Kasumi-1 (cell line): ENCODE measurements at places on chromosomes 5 and 9.

DNA sequence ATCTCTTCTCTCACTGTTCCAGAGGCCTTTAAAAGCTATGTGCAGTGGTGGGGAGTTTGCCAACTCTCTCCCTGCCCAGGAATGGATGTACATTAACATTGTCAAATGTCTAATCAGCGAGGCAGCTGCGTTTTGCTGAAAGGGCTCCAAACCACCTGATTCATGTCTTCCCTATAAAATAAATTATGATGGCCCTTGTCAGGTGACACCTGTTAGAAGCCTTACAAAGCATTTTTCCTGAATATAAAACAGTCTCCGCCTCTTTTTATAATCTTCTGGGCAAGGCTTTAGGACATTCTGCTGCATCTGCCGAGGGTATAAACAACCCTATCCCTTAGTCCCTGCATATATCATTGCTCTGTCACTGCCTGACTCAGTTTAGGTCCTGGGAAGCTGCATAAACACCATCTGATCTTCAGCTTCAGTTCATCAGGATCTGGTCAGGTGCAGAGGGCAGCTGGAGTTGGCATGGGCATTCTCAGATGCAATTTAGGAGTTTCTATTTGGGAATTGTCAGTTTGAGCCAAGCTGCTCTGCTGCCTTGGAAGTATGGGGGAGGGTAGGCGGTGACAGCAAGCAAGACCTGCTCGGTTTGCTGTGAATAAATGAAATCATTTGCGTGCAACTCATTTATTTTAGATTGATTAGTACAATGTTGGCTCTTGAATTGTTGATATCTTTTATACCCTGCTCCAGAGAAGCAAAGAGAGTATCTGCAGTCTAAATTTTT, 103.5 kb downstream of the ACER2 start:
- DNase-seq, result no peak

- no peak for DNase-seq
These were observed 242.6 kb upstream of the MVB12B start for GRCh38 chr9:126084008-126084407.

GRCh38 chr9:99881769-99882168, 24.7 kb upstream of the STX17 start:
- DNase-seq, result no peak

DNA sequence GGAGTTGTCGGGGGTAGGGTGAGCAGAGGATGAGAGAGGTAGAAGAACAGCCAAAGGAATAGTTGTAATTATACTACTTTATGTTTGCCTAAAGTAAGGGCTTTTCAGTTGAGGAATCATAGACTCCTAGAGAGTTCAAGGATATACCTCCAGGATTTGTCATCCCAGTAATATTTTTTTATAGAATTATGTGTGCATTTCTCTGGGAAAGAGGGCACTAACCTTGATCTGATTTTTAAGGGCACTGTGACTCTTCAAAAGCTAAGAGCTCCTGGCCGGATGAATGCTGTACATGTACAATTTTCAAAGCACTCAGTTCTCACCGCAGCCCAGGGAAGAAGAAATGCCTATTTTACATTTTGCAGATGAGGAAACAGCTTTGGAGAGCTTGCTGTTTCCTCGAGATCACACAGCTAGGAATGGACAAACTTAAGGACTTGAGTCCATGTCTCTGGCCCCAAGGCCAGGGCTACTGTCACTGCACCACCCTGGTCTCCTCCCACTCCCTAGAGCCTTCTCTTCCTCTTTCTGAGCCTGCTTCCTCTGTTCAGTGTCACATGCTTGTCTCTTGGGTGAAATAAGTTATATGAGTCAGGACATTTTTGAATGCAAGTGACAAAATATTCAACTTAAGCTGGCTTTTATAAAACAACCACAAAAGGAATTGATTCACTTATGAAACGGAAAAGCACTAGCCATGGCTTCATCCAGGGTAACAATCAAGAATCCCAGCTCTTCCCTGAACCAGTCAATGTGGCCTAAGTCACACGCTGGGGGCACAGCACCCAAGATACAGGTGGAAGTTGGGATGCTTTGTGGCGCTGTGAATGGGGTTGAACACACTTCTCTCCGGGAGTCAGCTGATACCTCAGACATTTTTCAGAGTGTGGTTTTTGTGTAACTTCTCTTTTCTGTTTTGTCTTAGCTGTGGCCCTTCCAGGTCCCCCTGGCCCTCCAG, 45.7 kb upstream of the TGFBR1 start:
- DNase-seq, result peak; percentile 89

DNA sequence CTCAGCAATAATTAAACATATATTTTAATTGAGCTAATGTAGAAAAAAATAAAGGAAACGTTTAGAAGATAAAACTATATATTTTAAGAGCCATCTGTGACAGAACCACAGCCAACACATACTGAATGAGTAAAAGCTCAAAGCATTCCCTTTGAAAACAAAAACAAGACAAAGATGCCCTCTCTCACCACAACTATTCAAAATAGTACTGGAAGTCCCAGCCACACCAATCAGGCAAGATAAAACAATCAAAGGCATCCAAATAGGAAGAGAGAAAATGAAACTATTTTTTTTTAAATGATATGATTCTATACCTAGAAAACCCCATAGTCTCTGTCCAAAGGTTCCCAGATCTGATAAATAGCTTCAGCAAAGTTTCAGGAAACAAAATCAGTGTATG, 262.0 kb downstream of the HTR1A start:
- DNase-seq, result no peak

GRCh38 chr9:125233678-125234077, 7.5 kb downstream of the HSPA5 start:
- DNase-seq, result no peak

DNA sequence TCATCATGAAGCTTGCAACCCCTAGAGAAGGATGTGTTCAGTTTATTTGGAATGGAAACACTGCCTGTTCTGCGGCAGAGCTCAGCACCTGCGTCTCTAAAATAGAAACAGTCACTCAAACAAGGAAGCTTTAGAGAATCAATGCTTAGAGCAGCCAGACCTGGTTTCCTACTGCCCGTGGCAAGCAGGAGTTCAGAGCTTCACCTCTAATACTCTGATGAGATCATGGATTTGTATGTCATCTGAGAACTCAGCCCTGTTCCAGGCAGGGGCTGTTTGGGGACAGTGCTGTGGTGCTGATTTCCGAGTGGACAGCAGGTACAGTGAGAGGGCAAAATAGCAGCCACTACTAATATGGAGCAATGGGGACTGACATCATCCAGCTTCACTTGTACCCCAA, 236.0 kb upstream of the IRX1 start:
- no peak for DNase-seq

DNA sequence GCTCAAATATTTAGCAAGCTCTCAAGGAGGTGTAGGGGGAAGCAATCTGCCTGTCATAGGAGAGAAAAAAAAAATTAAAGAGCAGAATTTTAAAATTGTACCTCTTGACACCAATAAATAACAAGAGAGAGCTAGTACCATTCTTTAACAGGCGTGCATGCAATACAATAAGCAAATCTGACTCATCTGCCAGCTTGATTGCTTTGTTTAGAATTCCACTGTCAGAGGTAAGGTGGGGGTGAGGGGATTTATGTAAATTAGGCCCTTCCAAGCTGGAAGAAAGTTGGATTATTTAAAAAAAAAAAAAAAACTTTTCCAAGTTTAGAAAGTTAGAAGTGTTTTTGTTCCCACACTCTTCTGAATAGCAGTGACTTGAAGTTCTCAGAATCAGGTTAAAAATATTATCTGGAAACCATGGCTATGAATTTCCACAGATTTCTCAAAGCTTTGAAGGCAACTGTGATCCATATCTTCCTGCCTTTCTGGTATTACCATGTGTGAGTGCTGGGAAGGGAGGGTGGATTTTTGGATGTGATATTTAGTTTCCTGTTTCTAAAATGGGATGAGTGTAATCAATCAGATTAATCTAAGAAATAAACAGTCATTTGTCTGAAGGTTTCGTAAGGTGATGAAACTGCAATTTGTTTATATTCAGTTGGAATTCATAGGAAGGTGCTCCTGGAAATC, 477.5 kb downstream of the TLE4 start:
- no peak for DNase-seq

DNA sequence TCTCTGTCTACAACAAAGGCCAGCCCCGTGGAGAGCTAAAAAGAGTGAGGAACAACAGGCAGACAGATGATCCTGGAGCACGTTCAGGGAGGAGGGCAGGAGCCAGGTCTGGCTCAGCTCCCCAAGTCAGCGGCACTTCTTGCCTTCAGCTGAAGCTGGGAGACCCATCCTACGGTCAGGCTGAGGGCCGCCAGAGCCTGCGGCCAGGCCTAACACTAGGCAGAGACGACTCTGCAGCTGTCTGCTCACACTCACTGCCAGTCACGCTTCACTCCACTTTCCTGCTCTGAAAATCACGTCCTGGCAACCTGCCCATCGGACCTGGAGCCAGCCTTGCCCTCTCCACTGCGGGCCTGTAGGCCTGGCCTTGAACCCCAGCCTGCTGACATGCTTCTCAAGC, 160.9 kb upstream of the LHFPL2 start:
- no peak for DNase-seq

- DNase-seq, result no peak
These were observed 54.1 kb downstream of the MAN2A1 start for GRCh38 chr5:109743770-109744212.

DNA sequence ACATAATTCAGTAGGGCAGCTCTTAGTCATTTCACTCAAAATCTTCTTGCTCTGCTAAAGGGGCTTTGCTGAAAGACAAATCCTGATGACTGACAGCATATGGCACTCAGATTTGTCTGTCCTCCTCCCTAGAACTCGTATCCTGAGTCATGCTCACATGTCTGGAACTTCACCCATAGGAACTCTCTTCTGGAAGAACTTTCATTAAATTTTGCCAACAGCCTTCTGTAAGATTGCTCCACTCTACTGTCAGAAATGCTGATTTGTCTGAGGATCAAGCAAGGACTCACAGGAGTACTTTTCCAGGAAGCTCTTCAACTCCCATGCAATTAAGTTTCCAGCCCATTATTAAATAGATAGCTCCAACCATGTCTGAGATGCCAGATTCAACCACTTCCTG, 59.8 kb upstream of the SNX2 start:
- DNase-seq, result no peak

DNA sequence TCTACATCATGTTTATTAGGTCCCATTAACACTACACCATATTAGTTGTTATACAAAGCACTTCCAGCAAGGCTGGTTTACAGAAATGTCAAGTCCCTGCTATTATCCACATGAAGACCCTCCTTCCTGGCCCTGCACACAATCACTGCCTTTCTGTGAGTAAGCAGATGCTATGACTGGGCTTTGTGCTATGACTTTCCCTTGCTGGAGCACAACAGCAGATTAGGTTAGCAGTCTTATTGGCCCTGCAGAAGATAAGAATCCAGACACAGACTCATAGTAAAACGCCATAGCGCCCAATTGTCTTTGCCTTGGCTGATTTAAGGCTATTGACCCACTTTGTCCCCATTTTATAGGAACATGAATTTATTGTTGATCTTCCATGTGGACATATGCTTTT, 228.9 kb upstream of the ACTBL2 start:
- no peak for DNase-seq

DNA sequence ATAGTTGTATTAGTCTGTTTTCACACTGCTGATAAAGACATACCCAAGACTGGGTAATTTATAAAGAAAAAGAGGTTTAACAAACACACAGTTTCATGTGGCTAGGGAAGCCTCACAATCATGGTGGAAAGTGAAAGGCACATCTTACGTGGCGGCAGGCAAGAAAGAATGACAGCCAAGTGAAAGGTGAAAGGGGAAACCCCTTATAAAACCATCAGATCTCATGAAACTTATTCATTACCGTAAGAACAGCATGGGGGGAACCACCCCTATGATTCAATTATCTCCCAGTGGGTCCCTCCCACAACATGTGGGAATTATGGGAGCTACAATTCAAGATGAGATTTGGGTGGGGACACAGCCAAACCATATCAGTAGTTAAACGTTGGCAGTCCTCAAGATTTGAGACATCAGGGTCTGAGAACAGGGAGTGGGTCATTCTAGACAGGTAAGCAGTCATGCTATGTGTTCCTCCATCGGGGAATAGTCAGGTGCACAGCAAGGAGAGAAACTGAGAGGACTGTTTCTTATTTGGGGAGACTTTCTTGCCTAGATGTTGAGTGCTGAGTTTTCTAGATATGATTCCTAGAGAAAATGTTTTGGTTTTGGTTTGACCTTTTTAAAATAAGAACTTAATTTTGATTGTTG, 45.8 kb upstream of the ENTREP1 start:
- DNase-seq, result no peak

DNA sequence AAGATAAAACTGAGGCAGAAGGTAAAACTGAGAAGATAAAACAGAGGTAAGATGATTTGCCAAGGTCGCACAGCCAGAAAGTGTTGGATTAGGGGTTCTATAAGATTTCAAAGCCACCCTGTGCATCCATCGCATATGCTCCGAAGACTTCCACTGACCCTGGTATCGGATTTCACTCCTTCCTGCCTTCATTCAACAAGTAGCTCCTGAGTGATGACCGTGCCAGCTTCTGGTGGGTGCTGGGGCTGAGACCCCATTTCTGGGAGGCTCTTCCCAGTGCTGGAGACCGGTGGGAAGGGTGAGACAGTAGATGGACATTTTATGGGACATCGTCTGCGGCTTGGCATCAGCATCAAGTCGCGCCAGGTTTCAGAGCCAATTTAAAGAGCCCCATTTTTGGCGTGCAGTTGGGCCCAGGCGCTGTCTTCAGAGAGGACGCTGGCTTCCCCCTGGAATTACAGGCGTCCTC, 53.7 kb upstream of the DAB2IP start:
- DNase-seq, result no peak

DNA sequence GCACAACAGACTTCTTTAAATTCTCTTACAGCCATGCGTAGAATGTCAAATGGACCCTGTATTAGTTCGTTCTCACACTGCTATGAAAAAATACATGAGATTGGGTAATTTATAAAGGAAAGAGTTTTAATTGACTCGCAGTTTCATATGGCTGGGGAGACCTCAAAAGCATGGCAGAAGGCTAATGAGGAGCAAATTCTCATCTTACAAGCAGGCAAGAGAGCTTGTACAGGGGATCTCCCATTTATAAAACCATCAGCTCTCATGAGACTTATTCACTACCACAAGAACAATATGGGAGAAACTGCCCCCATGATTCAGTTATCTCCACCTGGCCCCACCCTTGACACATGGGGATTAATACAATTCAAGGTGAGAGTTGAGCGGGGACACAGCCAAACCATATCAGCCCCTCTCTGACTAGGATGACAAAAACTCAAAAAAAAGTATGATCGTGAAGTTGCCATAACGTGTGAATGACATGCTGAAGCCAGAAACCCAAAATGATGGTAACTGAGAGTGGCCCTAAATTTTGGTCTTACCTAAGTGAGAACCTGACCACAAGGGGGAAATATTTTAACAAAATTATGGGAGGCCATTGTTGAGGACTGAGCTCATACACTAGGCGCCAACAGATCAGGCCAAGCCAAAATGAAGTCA, 17.5 kb upstream of the TEX10 start:
- DNase-seq, result no peak
